ENCODE measurements at places on chromosomes 5 and 9. TPM values are rescaled to one million over a fixed set of nuclear protein-coding genes. Genes with fewer than 3 reads are reported as not detected.

TMEM174 gene
- total RNA-seq, result not detected

GRCh38 chr5:133108481-133108921 lies 56.7 kb downstream of the HSPA4 start:
- no peak overlapping the region for H3K4me3 ChIP-seq
- DNase-seq, result no peak
- peaks cover 18% of the 10 kb centered on the region for H3K36me3 ChIP-seq
- H3K27ac ChIP-seq, result no peak overlapping the region
- H3K4me1 ChIP-seq, result peaks cover 14% of the 10 kb centered on the region

- H3K27me3 ChIP-seq, result no peaks in the 10 kb centered on the region
- H3K4me3 ChIP-seq, result no peak overlapping the region
- DNase-seq, result no peak
- no peaks in the 10 kb centered on the region for H3K4me1 ChIP-seq
- H3K36me3 ChIP-seq, result no peaks in the 10 kb centered on the region
These were observed 497.5 kb upstream of the RGMB start for GRCh38 chr5:98275980-98276379.

DNA sequence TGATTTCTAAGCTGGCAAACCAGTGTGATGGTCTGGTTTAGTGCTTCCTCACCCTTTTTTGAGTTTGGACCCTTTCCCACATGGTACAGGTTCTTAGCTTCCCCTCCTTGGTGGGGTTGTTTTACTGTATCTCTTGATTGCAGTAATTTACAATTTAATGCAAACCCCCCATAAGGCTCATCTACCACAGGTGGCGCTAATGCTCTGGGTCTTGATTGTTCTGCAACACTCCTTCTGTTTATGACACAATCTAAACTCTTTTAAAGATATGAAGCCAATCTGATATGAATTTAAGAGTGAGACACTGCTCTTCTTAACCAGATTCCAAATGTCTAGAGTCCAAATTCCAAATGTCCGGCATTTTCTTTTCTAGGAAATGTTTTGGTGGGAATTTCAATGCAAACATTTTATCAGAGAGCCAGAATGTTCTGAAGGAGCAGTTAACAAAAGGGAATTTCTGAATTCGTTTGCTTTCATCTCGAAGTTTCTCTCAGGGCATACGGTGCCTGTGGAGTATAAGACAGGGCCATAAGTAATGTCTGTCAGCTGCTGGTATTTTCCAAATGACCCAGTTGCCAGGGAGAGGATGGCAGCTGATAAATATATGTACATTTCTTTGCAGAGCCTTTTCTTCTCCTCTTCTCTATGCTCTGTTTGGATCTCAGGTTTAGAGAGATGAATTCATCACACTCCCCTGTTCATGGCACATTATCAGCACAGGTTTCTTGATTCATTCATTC lies 246.8 kb downstream of the ARHGAP26 start:
- no peaks in the 10 kb centered on the region for H3K36me3 ChIP-seq
- no peaks in the 10 kb centered on the region for H3K4me1 ChIP-seq
- H3K4me3 ChIP-seq, result no peak overlapping the region
- H3K27ac ChIP-seq, result no peak overlapping the region
- DNase-seq, result peak; percentile 31
- no peaks in the 10 kb centered on the region for H3K27me3 ChIP-seq

DMRTA1 gene
- total RNA-seq, result not detected

DNA sequence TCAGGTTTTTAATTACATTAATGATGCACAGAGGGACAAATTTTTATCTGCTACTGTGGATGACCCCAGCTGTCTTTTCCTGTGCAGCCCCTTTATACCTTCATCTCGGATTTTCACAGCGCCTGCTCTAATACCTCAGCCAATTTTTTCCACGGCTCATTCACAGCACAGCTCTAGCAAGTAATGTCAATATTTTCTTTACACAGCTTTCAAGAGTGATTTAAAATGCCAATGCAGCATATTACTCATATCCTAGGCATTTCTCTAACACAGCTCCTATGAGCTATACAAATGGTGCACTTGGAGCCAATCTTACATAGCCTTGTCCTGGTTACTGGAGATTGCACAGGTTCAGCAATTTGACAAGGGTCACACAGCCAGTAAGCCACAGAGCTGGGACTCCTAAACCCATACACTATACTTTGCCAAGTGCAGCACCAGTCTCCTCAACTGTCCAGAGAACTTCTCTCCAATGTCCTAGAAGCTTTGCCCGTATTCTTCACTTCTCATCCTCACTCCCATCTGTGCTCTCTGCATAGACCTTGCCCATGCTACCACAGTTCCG lies 661.8 kb downstream of the DTWD2 start:
- no peaks in the 10 kb centered on the region for H3K36me3 ChIP-seq
- no peaks in the 10 kb centered on the region for H3K4me1 ChIP-seq
- H3K27me3 ChIP-seq, result no peaks in the 10 kb centered on the region
- DNase-seq, result no peak

DNA sequence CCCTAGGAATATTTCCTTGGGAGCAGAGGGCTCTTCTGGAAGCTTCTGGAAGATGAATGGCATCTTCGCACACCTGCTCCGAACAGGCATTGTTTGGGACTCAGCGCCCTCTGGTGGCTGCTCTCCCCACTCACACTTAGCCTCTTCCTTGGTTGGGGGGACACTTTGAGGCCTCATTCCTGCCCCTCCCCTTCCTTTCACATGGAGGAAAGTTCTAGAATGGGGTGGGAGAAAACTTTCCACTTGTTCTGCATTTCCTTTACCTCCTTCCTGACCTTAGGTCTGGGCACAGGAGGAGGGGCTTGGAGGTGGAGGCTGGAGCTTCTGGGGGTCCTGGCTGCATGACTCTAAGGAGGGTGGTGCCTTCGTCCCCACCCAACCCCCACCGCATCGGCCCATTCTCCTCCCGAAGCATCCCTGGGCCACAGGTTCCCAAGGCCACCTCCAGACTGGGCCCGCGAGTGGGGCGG lies 19.3 kb upstream of the SMIM32 start:
- no peaks in the 10 kb centered on the region for H3K4me1 ChIP-seq
- DNase-seq, result peak; percentile 54
- no peaks in the 10 kb centered on the region for H3K36me3 ChIP-seq
- H3K27me3 ChIP-seq, result no peaks in the 10 kb centered on the region
- H3K27ac ChIP-seq, result no peak overlapping the region
- no peak overlapping the region for H3K4me3 ChIP-seq

DNA sequence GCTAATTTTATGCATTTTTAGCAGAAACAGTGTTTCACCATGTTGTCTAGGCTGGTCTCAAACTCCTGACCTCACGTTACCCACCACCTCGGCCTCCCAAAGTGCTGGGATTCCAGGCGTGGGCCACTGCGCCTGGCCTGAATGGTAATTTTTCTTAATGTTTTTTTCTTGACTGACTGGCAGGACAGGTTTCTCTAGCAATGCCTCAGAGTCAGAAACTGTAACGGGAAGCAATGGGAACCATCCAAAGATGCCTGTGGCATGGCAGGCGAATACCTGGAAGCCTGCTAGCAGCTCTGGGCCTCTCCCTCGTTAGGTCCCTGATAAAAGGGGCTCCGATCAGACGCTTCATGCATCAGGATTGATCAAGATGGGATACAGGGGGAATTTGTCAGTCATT lies 639.2 kb downstream of the NR2F1-AS1 start:
- H3K27me3 ChIP-seq, result no peaks in the 10 kb centered on the region
- no peak overlapping the region for H3K4me3 ChIP-seq
- H3K4me1 ChIP-seq, result no peaks in the 10 kb centered on the region
- DNase-seq, result no peak
- no peaks in the 10 kb centered on the region for H3K36me3 ChIP-seq

WDR31 gene
- 0.14 TPM for total RNA-seq

DNA sequence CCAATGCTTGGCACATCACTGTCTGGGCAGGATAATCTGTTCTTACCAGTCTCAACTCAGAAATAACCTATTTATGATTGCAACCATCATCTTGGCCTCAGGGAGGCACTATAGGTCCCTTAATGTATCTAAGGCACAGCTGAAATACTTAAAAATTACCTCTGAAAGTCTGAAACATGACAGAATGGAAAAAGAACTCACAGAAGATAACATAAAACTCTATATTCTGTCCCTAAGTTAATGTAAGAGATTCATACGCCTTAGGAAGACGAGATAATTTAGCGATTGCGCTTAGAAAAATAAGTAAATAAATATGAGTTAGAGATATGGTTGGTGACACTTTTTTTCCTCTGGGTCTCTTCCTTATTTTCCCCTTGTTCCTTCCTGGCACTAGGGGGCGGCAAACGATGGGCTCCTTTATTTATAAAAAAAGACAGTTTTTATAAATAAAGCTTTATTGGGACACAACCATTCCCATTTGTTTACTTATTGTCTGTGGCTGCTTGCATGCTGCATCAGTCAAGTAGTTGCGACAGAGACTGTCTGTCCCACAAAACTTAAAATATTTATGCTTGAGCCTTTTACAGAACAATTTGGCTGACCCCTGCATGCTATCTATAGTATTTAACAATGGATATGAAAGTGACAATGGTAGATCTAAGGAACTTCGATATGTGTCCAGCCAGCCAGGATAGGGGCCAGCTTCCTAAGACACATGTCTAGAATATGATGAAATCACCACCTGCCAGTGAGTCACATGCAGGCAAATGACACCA lies 79.6 kb downstream of the PDE4D start:
- no peak overlapping the region for H3K4me3 ChIP-seq
- H3K36me3 ChIP-seq, result no peaks in the 10 kb centered on the region
- no peaks in the 10 kb centered on the region for H3K27me3 ChIP-seq
- no peak for DNase-seq

SDHA gene
- 244 TPM for total RNA-seq

CDH10 gene
- total RNA-seq, result not detected

RNF180 gene
- total RNA-seq, result not detected

DNA sequence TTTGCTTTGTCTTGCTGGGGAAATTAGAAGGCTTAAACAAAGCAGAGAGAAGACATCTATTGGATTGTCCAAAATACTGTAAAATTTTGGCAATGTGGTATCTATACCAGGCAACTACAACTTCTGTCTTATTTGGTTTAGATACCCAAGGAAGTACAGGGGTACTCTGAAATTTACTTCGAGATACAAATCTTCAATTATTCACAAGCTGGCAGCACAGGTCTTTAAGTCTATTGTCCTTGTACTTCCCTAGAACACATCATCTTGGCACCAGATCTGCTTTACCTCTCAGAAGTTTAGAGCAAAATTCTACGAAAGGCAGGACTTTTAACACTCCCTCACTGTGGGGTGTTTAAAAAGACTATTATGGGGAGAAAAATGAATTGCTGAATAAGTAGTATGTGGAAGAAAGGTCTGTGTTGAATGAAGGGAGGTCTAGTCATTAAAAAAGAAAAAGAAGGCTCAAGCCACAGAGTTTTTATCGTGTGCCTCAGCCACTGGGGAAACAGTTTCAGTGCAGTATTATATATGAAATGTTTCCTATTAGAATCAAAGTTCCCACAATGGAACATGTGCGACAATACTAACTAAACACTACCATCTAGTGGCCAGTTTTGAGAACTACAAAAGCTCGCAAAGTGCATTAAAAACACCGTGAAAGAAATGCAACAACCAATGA lies 93.7 kb downstream of the PDE4D start:
- no peaks in the 10 kb centered on the region for H3K36me3 ChIP-seq
- no peaks in the 10 kb centered on the region for H3K4me1 ChIP-seq
- H3K27ac ChIP-seq, result no peak overlapping the region
- no peak for DNase-seq
- no peak overlapping the region for H3K4me3 ChIP-seq

MEIKIN gene
- not detected for total RNA-seq

TMEM232 gene
- total RNA-seq, result 0.98 TPM

PAM gene
- total RNA-seq, result 16.1 TPM

- H3K4me3 ChIP-seq, result no peak overlapping the region
- peaks cover 11% of the 10 kb centered on the region for H3K27me3 ChIP-seq
- H3K27ac ChIP-seq, result no peak overlapping the region
- no peaks in the 10 kb centered on the region for H3K36me3 ChIP-seq
- no peak for DNase-seq
- peaks cover 28% of the 10 kb centered on the region for H3K4me1 ChIP-seq
These were observed 51.1 kb downstream of the AHRR start for GRCh38 chr5:372556-372995.

DNA sequence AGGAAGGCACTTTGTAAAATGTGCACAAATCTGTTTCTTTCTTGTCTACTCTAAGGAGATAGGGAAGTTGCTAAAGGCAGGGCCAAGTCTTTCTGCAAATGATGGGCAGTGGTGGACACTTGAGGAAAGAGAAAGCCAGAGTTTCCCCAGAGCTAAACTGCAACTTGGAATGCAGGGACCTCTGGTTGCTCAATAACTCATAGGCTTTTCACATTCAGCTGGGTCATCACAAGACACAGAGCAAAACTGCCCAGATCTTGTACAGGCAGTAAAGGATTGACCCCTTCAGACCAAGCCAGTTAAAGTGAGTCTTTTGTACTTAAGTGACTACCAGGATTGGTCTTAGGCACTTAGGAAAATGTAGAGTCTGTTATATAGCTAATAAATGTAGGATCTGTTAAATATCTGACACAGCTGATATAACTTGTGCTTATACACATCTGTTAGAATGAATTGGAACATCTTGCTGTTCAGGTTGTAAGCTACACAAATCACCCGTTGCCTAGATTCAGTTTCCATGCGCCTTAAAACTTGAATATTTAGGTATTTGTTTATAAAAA lies 13.5 kb upstream of the AGXT2 start:
- DNase-seq, result no peak
- no peaks in the 10 kb centered on the region for H3K36me3 ChIP-seq
- H3K4me3 ChIP-seq, result no peak overlapping the region
- H3K27me3 ChIP-seq, result no peaks in the 10 kb centered on the region

- no peaks in the 10 kb centered on the region for H3K27me3 ChIP-seq
- no peak for DNase-seq
- H3K27ac ChIP-seq, result no peak overlapping the region
- H3K4me3 ChIP-seq, result no peak overlapping the region
- H3K4me1 ChIP-seq, result no peaks in the 10 kb centered on the region
- H3K36me3 ChIP-seq, result no peaks in the 10 kb centered on the region
These were observed 458.0 kb downstream of the DMAC1 start for GRCh38 chr9:7341571-7341970.
